ENCODE measurements at places on chromosomes 12 and 14.

DNA sequence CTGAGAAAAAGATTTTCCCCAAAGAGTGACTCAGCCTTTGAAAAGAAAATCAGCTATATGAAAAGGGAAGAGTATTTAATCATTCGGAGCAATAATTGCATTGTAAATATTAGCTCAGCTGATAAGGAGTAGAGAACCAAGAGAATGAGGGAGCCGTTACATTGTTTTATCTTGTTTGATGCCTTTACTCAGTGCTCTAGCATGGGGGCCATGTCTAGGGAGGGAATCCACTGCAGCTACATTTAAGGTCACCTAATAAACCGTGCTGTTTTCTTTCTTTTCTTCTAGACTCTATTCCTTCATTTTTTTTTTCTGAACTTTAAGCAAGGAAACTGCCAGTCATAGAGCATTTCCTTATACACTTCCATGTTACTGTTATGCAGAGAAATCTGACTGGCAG, 447.0 kb downstream of the DIO2 start:
- DNase-seq = no peak

- DNase-seq = no peak
These were observed 100.8 kb downstream of the PPHLN1 start for GRCh38 chr12:42426746-42427145.

GRCh38 chr12:118034429-118035189, 18.1 kb downstream of the RFC5 start:
- DNase-seq = no peak

DNA sequence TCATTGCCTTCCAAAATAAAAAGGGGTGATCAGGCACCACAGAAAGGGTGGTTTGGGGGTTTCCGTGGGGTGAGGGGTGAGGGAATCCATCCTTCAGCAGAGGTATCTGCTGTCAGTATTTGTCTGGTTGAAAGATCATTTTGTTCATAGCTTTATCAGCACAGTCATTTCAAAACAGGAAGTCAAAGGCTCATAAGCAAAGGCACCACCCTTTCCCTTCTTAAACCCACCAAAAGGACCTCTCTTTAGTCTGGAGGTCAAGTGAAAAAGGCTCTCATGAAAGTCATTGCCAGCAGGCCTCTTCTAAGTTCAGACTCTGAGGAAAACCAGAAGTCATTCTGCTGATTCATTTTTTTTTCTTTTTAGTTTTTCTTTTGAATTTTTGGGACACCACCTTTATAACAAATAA, 6.2 kb downstream of the CHST11 start:
- no peak for DNase-seq

- DNase-seq = no peak
These were observed 146.4 kb upstream of the ARID2 start for GRCh38 chr12:45582986-45583659.

GRCh38 chr12:108622421-108622820, 11.3 kb downstream of the SELPLG start:
- DNase-seq = no peak

DNA sequence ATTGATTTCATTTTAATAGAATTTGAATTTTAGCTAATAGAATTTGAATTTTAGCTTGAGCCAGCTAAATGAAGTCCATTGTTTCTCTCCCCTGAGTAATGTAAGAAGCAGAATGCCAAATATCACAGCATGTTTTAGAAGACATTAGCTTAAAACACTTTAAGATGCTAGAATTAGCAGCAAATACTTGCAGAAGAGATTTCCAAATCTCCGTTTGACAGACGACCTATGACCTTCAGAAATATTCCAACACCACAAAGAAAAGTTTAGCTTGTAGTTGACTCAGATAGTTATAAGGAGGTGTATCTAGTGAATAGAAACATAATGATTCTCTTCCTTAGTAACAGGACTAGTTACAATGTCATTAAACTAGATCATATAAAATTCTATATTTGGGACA, 51.7 kb upstream of the MYF6 start:
- DNase-seq = no peak

- no peak for DNase-seq
These were observed 403.1 kb downstream of the TMEM121 start for GRCh38 chr14:105929327-105930081.

GRCh38 chr14:100142073-100143040, 17.1 kb downstream of the DEGS2 start:
- no peak for DNase-seq
